Central memory CD4-positive, alpha-beta T cell (primary cell): ENCODE measurements at places on chromosomes 16 and 17.
A peak's percentile ranks its signal among the peaks of the same experiment; 100 is the strongest.

GRCh38 chr17:50047488-50048126 is 8.3 kb upstream of the ITGA3 start:
- DNase-seq = no peak

GRCh38 chr17:45848405-45848804 is 3.7 kb downstream of the SPPL2C start:
- no peak for DNase-seq

- DNase-seq = no peak
Measured at GRCh38 chr16:19744670-19745069, 26.6 kb downstream of the IQCK start.

DNA sequence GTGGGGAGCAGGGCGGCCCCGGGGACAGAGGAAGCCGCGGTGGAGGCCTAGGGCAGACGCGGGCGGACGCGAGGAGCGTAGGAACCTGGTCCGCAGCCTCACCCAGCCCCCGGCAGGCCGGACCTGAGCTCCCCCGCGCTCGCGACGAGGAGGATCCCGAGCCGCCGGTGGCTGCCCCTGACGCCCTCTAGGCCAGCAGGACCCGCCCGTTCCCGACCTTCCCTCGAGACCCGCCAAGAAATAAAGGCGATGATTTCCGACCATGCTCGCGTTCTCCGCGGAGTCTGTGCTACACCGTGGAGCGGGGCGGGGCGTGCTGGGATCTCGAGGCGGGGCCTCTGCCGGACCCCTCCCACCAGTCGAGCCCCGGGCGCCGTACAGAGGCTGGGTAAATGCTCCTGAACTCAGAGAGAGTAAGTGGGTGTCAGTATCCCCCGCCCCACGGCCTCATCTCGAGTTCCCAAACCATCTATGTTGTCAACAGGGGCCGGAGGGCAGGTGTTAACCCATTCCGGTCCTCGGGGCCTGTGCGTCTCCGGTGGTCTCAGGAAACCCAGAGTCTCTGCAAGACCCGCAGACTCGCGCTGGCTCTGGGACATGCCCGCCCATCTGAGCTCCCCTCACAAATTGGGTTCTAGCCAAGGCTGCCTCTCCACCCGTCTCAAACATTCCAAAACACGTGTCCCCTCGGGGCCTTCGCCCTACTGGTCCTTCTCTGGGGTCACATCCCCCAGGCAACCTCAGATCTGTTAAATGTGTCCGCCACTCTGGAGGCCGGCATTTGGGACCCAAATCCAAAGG is 13.7 kb downstream of the SYCE1L start:
- DNase-seq = peak; percentile 56

- DNase-seq = peak; percentile 25
Measured at GRCh38 chr17:63931981-63932561, at the start of gene CD79B. Gene CD79B, minus strand, starts transcription at chr17:63932331. Its CDS starts 70 bp downstream, at chr17:63932261.

GRCh38 chr17:45294506-45294905 is 22.3 kb downstream of the MAP3K14 start:
- DNase-seq = no peak

GRCh38 chr17:39701012-39701783 is 1.3 kb downstream of the ERBB2 start:
- no peak for DNase-seq

- no peak for DNase-seq
Measured at GRCh38 chr17:77810536-77810935, 148.0 kb upstream of the TNRC6C start.

DNA sequence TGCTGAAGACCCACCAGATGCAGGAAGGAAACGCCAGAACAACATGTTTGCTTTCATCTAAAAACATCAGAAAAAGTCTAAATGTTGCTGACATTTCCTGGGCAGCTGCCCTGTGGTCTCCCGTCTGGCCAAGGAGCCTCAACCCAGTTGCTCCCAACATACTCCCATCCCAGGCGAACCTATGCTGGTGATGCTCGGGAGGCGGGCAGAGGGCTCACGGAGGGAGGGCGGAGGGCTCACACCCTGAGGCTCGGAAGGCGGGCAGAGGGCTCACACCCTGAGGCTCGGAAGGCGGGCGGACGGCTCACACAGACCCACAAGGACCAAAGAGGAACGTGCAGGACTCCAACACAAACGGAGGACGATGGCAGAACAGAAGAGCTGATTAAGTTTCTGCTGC is 135.4 kb downstream of the ANKRD11 start:
- no peak for DNase-seq

- no peak for DNase-seq
Measured at GRCh38 chr17:82876149-82876548, 36.3 kb upstream of the ZNF750 start.

- DNase-seq = no peak
Measured at GRCh38 chr16:80015566-80015965, 415.0 kb upstream of the MAF start.

DNA sequence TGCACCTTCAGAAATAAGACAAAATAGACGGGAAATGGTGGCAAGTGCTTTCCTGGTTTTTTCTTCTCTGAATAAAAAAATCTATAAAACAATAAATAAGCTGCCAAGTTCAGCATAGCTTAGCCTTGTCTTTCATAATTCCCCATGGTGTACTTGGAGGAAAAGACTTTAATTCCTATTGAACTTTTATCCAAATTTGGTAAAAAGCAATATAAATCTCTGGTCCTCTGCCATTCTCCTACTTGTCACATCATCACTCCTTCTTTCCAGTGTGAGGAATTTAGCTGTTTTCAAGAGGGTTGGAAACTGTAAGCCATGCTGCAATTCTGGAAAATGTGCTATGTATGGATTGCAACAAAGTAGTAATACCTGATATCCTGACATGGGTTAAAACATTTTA is 551.8 kb upstream of the KIF2B start:
- no peak for DNase-seq

- DNase-seq = no peak
Measured at GRCh38 chr17:82194765-82195164, 17.9 kb downstream of the CCDC57 start.

GRCh38 chr17:75487351-75488070 is 27.8 kb downstream of the CASKIN2 start:
- peak; percentile 43 for DNase-seq

DNA sequence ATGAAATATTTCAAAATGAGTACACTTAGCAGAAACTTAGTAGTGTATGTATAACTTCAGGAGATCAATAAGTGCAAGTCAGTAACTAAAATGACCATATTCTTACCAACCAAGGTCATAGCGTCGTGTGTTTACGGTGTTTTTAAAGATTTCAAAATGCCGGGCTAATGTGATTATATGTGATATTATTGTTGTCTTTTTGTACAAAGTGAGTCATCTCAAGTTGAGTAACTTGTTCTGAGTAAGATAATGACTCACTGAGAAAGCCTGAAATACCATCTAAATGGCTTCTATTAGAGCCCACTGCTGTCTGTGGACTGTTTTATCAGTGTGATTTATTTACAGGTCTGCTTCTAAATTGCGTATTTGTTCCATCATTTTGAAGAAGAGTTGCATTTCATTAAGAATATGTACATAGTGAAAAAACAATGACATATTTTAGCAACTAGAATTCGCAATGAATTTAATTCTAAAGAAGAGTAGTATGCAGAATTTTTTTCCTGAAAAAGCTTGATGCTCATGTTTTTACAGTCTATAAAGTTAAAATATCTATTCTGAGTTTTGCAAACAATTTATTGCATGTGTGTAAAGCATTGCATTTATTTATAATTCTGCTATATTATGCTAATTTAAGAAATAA is 12.7 kb downstream of the KRT12 start:
- no peak for DNase-seq

DNA sequence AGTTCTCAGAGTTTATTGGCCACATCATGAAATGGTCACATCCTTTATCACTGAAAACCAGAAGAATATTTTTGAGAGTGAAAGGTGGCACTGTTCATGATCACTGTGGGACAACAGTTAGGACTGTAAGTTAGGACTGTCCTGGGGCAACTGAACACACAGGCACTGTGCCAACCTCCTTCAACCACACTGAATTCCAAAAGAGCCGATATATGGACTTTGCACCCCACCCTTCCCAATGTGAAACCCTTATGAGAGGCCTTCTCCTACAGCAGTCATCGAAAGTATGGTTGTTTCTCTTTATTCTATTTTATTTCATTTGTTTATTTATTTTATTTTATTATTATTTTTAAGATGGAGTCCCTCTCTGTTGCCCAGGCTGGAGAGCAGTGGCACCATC is 353.5 kb downstream of the TOX3 start:
- no peak for DNase-seq

GRCh38 chr17:69593351-69593715 is 178.8 kb downstream of the MAP2K6 start:
- no peak for DNase-seq
